GM23338 (cell line): ENCODE measurements at places on chromosomes 3 and 15. TPM values are rescaled to one million over a fixed set of nuclear protein-coding genes. Genes with fewer than 3 reads are reported as not detected.

DNA sequence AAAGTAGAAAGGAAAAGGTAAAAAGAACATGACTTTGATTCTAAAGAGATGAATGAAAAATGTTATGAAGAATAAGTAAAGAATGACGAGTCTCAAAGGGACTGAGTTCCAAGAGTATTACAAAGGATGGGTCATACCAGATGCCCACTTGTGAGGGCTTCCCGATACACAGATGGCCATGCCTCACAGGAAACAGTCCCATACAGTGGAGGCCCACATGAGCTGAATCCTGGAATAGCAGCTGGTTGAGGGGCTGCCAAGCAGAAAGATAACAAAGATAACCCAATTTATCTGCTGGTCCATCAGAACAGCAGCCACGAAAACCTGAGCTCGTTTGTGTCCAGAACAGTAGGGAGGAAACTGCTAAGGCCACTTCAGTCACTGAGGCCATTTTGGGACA is 3.7 kb downstream of the SSR3 start:
- no peak for DNase-seq

GRCh38 chr3:149401212-149401925 is 23.9 kb upstream of the TM4SF1 start:
- DNase-seq: no peak

DNA sequence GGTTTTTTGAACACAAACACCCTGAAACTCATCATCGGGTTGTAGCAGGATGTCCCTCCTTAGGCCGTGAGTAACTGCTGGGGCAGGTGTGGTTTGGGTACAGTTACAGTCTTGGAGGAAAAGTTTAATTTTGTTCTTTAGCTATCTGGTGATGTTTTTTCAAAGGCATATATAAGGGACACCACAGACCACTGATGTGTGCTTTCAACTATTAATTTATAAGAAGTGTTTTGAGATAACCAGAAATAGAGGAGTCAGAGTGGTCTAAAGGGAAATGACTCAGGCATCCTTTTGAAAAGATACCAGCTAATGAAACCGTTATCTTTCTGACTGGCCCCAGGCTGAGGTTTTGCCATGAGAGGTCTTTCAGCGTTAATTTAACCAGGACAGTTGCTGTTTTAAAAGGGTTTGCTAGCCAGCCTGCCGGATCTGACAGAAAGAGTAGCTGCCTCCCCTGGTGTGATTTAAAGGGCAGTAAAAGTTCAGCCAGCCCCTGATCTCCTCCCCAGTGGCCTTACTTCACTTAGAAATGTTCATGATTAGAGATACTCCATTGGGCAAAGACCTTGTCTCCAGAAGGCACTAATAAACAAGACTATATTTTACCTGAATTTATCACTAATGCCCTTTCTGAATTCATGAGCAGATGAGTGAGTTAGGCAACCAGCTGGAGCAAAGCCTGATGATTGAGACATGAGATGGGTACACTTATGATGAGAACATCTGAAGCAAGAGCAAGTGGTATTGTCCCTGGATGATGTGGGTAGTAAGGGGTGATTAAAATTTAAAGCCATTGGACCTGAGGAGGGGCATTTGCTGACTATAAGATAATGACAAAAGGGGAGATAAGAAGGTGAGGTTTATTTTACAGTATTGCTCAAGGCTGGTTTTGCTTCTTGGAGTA is 482.5 kb upstream of the TBL1XR1 start:
- DNase-seq: no peak

Gene MYO5A
- total RNA-seq: 30.2 and 31.8 TPM in 2 replicates

DNA sequence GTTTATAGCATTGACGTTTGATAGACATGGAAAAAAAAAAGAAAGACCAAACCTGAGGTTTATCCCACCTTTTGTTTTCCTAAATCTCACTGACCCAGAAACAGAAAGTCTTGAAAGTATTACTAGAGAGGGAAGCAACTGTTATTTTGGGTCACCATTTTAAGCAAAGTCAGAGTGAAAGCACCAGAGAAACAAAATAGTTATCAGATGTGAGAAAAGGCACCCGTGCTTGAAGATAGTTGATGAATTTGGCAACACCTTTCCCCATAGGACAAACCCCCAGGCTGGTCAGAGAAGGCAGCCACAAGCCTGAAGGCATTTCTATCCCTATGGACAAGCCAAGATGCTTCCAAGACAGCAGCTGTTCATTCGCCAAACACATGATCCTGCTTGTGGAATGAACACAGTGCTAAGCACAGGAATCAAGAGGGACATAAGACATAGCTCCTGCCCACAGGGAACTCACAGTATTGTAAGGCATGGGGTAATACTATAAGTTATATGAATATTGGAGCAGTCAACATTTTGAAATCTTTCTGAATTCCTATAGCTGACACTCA is 170.9 kb downstream of the ERC2 start:
- DNase-seq: no peak

- DNase-seq: no peak
Observed at GRCh38 chr3:143935678-143936077, 35.9 kb upstream of the DIPK2A start.

- DNase-seq: no peak
Observed at GRCh38 chr15:80315289-80315987, 63.4 kb upstream of the CTXND1 start.

Gene GPR62
- 0.38 TPM in 1 of 2 replicates, not detected in the other for total RNA-seq

GRCh38 chr15:82936966-82937711 is 15.4 kb downstream of the HOMER2 start:
- DNase-seq: no peak

DNA sequence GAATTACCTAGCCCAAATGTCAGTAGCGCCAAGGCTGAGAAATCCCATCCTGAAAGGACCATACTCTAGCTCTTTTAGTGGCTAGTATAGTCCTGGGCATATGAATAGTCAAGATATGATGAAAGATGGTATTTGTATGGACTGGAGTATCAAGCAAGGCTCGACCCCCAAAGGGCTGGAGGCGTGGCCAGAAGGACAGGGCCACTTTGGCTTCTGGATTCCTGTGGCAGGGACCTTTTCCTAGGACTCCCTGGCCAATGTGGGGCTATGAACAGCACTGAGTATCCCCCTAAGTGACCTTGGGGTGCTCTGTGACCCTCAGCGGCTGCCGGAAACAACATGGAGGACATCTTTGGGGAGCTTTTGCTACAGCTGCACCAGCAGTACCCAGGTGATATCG is 6.0 kb downstream of the MPI start:
- DNase-seq: no peak

DNA sequence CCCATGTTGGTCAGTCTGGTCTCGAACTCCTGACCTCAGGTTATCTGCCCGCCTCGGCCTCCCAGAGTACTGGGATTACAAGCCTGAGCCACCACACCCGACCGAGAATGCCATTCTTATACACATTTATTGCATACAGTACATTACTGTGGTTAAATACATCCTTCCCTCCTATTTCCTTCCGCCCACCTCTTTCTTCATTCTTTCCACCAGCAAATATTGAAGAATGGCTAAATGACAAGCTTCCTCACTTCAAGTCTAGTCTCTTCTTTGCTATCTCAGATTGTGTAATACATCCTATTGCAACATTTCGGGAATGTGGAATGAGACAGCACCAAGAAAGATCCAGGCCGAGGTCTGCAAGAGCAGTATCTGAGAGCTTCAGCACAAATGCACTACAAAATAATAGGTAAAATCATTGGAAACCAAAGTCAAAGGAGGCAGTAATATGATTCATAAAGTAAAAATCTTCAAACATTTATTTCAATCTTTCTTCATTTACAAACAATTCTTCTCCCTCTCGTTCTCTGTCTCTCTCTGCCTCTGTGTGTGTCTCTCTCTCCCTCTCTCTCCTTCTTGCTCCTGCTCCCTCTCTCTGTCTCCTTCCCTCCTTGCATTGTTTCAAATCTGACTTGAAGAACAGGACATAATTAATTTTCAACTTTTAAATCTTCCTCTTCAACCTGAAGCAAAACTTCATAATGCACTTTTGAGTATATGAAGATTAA is 94.7 kb upstream of the TGFBR2 start:
- no peak for DNase-seq

- no peak for DNase-seq
Observed at GRCh38 chr3:134600206-134600605, 50.6 kb downstream of the KY start.

DNA sequence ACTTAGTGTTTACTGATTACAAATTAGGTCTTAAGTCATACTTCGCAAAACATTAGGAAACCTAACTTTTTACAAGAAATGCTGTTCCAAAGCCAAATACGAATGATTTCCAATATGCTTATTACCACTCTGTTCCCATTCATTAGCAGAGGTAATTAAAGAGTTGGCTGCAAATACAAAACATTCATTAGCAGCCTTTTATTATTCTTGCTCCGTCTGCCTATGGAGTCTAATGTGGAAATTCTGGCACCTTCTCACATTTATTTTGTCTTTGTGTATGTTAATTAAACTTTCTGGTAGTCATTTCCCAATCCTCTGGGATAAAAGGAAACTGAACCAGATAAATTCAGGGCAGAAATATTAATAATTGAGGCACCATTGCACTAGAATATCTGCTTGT is 689.0 kb downstream of the PLOD2 start:
- DNase-seq: no peak

DNA sequence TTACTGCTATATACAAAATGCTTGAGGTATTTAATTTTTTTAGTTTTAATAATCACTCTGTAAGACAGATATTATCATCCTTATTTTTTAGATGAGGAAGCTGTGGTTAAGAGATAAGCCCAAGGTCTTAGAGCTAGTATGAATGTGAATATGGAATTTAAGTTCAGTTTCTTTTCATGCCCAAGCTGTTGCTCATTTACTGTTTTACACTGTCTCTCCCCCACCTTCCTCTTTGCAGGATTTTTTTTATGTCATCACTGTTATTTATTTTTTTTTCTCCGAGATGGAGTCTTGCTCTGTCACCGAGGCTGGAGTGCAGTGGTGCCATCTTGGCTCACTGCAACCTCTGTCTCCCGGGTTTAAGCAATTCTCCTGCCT is 22.5 kb downstream of the MAP2K5 start:
- no peak for DNase-seq

Gene SCAMP5
- 31.0 and 43.3 TPM in 2 replicates for total RNA-seq

Gene ROBO2
- total RNA-seq: 4.3 and 7.8 TPM in 2 replicates

- DNase-seq: no peak
Observed at GRCh38 chr3:30188713-30189112, 417.7 kb upstream of the TGFBR2 start.

DNA sequence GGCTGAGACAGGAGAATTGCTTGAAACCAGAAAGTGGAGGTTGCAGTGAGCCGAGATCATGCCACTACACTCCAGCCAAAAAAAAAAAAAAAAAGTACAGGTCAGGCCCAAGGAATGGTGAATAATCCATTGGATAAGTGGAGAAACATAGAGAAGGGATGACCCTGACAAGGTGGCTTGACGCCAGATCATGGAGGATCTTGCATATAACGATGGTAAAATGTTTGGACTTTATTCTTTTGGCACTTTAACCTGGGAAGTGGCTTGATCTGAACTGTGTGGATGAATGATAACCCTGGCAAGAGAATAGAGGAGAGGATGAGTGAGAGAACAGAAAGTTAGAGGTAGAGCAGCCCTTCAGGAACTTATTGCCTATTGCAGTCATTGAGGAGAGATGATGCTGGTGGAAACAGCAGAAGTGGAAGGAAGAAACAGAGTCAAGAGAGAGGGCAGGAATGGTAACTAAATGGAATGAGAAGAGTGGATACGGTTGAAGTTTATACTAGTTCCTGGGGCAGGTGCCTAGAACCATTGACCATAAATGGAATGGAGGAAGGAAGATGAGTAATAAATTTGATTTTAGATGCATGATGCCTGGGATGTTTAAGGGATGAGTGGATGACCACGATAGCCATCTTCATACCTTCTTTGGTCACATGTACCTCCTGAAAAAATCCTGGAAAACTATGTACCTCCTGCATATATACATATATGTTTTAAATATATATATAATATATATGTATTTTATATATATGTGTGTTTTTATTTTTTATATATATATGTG is 57.8 kb downstream of the BLM start:
- DNase-seq: no peak

Gene ISLR2
- total RNA-seq: 0.21 and 0.27 TPM in 2 replicates

DNA sequence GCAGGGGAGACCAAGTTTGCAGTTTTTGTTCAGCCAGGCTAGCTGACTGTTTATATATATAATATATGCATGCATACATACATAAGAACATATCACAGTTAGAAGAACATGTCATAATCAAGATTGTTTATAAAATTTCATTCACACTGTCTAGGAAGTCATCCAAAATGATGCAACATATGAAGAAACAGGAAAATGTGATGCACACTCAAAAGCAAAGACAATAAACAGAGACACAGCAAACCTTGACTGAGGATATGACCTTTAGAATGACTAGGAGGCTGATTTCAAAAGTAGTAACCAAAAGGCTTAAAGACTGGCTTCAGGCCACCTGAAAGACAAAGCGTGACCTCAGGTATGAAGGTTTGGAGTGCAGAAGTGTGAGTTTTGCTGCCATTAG is 166.2 kb upstream of the NDN start:
- DNase-seq: no peak

DNA sequence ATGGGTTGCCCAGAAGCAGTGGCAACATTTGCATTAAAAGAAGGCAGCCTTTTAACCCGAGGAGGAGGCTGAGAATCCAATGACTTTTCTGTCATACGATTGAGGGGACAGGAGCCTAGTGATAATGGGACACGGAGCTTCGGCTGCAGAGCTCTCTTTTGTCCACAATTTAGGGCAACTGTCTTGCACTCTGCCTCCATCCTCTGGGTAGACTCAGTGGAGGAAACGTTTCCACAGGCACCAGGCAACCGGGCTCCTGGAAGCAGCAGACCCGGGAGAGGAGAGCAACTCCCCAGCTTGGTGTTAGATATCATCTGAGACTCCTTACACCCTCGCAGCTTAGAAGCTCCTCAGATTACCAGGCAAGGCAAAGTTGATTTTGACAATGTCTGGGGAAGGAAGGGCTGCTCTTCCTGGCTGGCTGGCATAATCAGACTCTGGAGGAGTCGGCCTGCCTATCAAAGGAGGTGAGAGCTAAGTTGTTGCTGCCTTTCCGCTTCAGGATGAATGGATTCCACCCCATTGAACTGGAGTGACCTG is 43.5 kb upstream of the RNU6-1 start:
- DNase-seq: no peak

DNA sequence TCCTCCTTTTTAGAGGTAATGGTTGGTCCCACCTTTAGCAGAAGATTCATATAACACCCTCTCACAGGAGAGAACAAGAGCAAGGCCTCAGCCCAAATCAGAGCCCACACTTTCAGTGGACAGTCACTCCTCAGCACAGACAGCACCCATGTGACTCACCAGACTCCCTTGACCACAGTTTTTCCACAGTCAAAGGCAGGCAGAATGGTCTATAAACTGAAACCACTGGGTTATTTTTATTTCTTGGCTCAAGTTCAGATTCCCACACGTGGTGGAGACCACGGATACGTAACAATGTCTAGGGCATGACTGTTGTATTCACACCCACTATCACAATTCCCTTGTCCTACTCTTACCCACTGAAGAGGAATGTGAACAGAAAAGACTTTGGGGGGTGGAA is 237.8 kb upstream of the UBE2E1 start:
- DNase-seq: no peak

Gene PLA2G4E
- total RNA-seq: not detected in 2 replicates

Gene GREM1
- 0.12 and 1.0 TPM in 2 replicates for total RNA-seq

DNA sequence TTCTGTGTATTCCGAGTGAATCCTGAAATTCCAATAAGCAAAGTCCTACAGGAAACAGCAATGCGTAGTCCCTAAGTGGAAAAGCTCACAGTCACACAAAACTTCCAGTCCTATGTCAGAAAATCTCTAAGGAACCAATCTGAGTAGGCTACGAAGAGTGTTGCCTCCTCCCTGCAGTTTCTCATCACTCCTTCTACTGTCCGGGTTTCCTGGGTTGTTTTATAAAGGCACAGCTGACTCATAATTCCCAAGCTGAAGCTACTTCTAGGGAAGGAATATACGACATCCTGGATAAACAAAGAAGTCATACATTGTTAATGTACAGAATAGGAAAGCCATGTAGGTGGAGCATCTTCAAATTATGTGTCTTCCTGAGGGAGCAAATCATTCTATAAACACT is 65.7 kb upstream of the RGMA start:
- DNase-seq: no peak
